ENCODE measurements at places on chromosomes 2 and 18.

DNA sequence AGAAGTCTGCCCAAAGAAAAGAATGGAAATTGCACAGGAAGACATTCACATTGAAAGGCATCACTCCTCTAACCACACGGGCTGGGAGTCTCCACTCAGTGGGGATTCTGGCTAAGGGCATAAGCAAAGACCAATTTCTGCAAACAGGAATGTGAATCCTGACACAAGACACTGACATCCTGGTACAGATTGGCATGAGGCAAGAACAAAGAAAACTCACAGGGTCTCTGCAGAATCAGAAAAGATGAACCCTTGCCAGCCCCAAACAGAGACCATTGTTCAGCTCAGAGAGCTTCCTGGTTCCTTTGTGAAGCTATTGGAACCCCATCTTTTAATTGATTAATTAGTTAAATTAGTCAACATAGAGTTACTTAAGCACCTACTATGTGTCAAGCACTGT, 82.3 kb downstream of the UPP2 start:
- DNase-seq, result no peak

DNA sequence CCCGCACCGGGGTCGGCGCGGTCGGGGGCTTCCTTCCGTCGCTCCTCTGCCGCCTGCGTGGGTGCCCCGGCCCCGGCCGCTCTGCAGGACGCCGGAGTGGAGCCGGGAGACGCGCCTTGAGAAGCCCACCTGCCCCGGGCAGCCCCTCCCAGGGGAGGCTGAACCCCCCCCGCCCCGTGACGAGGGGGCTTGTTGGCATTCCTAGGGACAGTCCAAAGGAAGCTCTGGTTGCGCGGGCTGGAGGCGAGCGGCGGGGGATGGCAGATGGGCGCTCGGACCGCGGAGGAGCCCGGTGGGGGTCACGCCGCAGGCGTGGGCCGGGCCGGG, 133.5 kb upstream of the MGAT5 start:
- DNase-seq, result no peak

GRCh38 chr2:158006961-158007719, 94.5 kb upstream of the UPP2 start:
- no peak for DNase-seq

- DNase-seq, result no peak
Measured at GRCh38 chr2:218294430-218295022, 2.2 kb upstream of the TMBIM1 start.

GRCh38 chr2:170500770-170501169, 214.4 kb upstream of the SP5 start:
- no peak for DNase-seq

- no peak for DNase-seq
Measured at GRCh38 chr2:188678882-188679281, 295.3 kb upstream of the COL3A1 start.

DNA sequence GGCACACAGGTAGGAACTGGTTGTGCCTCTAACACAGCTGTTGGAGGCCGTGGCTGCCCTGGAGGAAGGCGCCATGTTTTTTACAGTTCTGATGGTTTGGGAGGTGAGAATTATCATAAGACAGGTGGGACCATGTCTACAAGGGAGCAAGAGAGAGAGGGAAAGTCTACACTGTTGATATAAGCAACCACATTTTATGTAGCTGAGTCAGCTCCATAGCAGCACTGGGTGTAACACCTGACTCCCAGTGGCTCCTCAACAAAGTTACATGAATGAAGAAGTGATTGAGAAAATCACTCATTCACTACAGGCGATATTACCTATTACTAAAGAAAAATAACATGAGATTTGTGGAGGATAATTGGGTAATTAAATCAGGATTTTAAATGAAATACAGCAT, 41.3 kb upstream of the ACAA2 start:
- no peak for DNase-seq

DNA sequence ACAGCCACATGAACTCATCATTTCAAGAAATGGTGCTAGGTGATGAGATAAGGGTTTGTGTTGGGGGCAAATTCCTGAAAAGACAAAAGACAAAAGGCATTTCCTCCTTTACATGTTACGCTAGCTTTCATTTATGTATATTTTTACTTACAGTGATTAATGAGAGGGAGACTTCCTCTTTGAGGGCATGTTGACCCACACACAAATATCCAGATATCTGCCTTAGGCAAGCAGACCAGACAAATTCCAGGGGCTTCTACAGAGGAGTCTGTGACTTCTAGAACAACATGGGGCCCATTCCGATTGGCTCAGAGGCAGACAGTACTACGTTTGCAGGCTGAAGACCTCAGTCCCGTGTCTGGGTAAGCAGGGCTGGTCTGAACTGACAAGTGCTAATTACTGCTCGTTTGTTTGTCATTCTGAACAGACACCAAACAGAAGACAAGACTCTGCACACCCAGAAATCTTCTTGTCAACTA, 74.8 kb upstream of the ST6GAL2 start:
- DNase-seq, result no peak

- no peak for DNase-seq
Measured at GRCh38 chr2:176763130-176763529, 449.5 kb upstream of the HNRNPA3 start.

GRCh38 chr2:1593371-1594122, 150.8 kb downstream of the PXDN start:
- no peak for DNase-seq

GRCh38 chr2:17387591-17387990, 130.6 kb downstream of the RAD51AP2 start:
- DNase-seq, result no peak

- DNase-seq, result no peak
Measured at GRCh38 chr2:142914507-142915313, 37.2 kb downstream of the KYNU start.

DNA sequence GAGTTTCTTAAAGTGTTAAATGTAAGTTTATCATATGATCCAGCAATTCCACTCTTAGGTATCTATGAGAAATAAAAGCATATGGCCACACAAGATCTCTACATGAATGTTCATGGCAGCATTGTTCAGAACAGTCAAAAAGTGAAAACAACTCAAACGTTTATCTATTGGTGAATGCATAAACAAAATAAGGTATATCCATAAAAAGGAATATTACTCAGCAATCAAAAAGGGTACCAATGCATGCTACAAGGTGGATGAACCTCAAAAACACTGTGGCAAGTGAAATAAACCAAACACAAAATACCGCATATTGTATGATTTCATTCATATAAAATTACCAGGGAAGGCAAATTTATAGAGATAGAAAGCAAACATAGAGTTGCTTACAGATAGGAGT, 337.6 kb downstream of the PIK3C3 start:
- DNase-seq, result no peak

DNA sequence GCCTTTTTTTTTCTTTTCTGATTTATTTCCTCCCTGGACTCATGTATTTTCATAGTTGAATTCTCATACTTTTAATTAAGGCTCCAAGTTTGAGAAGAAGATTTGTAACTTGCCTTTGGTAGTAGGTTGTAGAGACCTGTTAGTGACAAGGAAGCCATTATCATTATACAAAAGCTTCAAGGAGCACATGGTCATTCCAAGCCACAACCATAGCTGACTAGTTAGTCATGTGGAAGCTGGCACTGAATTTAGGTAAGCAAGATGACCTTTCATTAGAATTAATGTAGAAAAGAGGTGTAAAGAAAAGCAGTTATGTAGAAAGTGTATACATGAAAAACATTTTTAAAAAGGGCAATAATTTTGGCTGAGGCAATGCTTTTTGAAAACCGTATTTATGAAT, 89.7 kb downstream of the LRP1B start:
- DNase-seq, result no peak

DNA sequence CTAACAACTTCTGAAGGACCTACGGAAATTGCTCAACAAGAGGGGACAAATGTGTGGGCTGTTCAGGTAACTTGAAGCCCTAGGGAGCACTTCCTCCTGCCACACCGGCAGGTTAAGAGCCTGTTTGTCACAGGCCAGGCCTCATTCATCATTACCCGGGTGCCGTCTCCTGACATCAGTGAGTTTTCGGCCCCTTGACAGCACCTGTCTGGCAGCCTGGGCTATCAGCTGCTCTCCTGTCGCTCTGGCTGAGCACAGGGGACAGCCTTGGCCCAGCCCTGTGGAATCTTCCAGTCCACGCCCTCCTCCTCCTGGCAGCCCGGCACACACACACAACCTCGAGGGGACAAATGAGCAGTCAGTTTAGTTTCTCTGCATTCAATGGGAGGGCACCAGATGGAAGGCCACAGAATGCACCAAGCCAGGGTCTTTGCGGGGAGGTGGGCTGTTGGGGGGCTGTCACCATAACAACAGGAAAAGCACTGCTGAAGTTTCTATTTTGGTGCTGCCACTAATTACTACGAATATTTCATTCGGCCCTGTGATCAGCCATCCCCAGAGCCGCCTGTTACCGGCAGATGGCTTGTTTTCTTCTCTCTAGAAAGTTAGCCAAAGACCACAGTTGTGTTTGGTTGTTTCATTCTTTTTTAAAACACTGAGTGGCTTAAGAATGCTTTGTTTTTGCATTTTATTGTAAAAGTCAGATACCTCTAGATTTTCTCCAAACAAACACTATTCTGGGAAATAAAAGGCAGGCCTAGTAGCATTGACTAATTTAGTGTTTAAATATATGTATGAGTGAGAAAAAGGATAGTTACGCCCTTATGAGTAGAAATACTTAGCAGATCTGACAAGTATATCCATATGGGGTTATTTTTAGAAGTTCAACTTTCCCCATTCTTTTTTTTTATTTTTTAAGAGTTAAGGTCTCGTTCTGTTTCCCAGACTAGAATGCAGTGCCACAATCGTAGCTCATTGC, 189.9 kb upstream of the NDUFV2 start:
- DNase-seq, result no peak

DNA sequence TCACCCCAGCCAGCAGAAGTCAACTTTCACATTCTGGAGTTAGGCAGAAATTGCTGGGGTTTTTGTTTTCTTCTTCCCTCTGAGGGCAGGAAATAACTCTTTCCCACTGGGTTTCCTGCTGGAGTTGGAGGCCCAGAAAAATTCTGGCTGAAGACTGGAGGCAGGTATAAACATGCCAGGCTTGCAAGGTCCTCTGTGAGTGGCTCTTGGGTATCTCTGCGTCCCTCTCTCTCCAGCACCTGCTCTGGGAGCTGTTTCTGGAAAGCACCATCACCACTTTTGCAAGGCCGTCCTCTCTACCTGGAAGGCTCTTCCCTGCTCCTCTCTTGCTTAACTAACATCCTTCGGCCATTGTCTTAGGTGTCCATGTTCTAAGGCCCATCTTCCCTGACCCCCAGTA, 91.0 kb downstream of the MCFD2 start:
- DNase-seq, result no peak

DNA sequence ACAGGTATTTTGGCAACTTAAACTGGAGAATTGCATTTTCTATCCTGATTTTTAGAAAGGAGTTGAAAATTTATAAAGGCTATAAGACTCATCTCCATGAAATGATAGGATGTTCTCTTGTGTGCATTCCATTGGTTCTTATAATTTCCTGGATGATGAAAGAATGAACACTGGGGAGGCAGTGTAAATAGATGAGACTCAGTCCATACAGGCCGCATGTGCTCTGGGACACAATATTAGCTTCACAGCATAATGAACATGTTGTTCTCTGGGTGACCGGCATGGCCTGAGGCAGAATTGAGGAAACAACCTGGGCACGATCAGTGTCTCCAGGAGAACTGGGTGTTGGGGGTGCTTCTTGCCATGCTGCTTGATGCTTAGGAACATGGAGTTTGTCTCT, 38.8 kb downstream of the AOX1 start:
- no peak for DNase-seq

DNA sequence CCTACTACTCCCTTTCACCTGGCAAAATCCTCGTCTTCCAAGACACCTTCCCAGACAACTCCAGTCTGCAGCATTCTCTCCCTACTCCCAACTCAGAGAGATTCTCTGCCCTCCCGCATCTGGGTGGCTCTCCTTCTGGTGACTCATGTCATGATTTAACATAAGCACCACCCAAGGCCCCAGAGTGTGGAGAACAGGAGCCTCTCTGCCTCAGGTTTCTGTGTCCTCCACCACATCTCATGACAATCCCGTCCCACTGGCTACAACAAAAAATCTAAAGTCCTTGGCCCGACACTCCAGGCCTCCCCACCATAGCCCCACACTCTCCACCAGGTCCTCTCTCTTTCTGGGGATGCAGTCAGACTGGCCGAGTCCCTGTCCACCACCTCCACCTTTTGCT, 197.1 kb downstream of the BCL11A start:
- DNase-seq, result no peak

DNA sequence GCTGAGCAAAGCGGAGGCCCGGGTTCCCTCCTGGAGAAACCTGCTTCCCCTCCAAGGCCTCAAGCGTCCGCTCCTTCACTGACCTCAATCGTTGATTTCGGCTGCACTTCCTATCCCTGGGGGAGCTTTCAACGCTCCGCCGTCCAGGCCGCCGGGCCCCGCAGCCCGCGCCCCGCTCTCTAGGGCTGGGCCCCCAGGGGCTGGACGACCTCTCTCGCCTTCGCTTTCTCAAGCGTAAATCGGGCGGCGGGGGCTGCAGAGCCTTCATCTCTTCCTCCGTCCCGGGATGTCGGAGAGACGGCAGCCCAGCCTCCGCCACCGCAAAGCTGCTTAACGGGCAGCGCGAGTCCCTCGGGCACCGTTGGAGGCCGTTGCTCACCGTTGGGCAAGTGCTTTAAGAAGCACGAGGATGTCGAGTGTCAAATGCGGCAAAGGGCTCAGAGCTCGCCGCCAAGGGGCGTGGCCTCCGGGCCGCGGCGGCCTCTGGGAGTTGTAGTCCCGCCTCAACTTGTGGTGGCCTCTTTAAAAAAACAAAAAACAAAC, 8.5 kb downstream of the HES6 start:
- DNase-seq, result peak; percentile 69

GRCh38 chr2:136783856-136784255, 18.5 kb downstream of the THSD7B start:
- DNase-seq, result no peak

DNA sequence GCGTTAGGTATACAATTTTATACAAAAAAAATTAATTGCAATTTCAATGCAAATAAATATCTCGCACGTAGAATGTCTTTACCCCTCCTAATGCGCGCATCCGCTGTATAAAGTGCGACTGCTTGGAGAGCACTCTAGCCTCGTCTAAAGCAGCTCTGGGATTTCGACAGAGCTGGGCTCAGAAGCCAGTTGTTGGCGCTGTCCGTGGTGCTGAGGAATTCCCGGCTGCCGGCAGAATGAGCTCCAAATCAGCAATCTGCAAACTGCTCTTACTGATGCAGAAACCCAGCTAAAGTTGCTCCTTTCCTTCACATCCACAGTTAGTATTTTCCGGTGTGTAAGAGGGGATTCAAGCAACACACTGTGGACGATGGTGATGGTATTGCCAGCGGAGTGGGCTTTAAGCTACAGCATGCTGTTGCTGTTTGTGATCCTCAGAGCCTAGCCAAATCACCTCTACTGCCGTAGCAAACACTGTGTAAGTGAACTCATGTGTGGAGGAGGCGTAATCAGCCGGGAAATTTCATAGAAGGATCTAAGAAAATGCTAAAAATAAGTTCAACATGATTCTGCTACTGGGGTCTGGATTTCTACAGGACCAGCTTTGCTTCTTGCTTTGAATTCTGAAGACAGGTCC, at the start of gene VWC2L:
TSS of gene VWC2L (plus strand) at position 137 of the 637 bp plus-strand sequence. CDS start 3,140 bp downstream, outside the sequence.
- DNase-seq, result no peak

GRCh38 chr18:12470382-12471075, 62.8 kb downstream of the PRELID3A start:
- DNase-seq, result no peak

GRCh38 chr2:120607506-120607905, 128.2 kb upstream of the GLI2 start:
- DNase-seq, result no peak

All from activated T-helper 9 cell treated with anti-CD3 and anti-CD28 coated beads, Interleukin-2, amount 50 U/mL, for 16 hours (primary cell).